ENCODE measurements at places on chromosomes 11 and 22. TPM values are rescaled to one million over a fixed set of nuclear protein-coding genes. Genes with fewer than 3 reads are reported as not detected.

Gene EIF3L
- polyA plus RNA-seq: 1,214 TPM

Gene ZNF215
- 1.7 TPM for polyA plus RNA-seq

DNA sequence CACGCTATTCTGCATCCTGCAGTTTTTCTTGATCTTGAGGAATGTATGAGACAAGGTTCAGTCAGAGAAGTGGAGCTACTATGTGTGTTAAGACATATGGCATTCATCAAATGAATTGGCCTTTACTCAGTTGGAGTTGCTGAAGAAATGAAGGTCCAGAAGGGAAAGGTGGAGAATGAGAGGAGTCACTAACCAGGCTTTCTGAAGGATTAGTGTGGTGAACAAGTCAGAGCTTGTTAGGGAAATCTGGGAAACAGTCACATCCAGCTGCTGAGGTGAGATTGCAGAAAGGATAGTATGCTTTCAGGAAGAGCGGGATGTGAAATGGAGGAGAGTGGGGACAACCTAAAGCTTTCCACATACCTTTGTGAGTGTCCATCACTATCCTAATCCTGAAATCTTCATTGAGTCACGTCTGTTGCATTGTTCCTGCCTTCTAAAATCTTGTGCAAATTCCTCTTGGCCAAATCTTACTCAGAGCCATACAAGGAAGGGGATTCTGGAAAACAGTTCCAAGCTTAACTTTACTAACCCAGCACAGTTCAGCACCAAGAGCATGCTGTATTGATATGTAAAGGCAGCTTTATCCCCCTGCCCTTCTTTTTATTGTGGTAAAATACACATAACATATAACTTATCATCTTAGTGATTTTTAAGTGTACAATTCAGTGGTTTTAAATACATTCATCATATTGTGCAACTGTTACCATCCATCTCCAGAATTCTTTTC lies 11.4 kb upstream of the PITPNB start:
- DNase-seq: no peak

GRCh38 chr11:113174882-113175281 lies 139.5 kb upstream of the TTC12 start:
- no peak for DNase-seq

GRCh38 chr11:62644220-62644619 lies 2.2 kb downstream of the GANAB start:
- DNase-seq: no peak

DNA sequence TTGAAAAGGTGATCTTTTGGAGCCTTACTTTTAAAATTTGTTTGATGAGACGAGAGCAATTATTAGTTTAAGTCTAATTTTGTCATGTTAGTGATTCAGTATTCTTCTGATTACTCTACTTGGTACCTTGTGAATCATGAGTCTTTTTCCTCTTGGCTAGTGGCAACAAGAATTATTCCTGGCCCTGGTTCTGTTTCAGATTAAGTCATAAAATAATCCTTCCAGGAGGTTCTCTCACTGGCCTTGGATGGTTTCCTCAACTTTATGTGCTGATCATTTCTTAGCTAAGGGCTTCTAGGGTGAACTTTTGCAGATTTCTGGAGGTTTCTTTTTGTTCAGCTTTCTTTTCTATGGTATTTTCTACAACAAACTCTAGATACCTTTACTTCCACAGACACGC lies 741.8 kb upstream of the LUZP2 start:
- DNase-seq: no peak

Gene KRTAP5-8
- polyA plus RNA-seq: not detected

- DNase-seq: no peak
Measured at GRCh38 chr22:43217285-43218030, 30.5 kb upstream of the TTLL12 start.

- DNase-seq: no peak
Measured at GRCh38 chr22:43272869-43273318, 70.3 kb downstream of the SCUBE1 start.

GRCh38 chr11:72589802-72590761 lies 84.1 kb downstream of the PDE2A start:
- no peak for DNase-seq

Gene OR2D2
- not detected for polyA plus RNA-seq

DNA sequence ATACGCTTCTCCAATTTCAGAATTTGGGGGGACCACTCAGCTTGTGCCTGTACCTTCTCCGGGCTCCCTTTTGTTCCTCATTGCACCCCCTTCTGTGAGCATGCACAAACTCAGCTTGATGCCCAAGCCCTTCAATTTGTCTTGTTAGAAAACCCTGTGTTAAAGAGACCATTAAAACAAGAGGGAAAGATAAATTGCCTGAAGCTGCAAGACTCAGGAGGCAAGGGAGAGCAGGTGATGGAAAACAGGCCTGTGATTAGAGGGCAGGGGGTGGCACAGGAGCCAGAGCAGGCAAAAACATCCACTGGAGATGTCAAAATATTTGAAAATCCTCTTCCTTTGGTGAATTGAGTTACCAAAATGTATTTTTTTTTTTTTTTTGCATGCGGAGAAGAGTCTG lies 121.7 kb downstream of the MIAT start:
- no peak for DNase-seq

DNA sequence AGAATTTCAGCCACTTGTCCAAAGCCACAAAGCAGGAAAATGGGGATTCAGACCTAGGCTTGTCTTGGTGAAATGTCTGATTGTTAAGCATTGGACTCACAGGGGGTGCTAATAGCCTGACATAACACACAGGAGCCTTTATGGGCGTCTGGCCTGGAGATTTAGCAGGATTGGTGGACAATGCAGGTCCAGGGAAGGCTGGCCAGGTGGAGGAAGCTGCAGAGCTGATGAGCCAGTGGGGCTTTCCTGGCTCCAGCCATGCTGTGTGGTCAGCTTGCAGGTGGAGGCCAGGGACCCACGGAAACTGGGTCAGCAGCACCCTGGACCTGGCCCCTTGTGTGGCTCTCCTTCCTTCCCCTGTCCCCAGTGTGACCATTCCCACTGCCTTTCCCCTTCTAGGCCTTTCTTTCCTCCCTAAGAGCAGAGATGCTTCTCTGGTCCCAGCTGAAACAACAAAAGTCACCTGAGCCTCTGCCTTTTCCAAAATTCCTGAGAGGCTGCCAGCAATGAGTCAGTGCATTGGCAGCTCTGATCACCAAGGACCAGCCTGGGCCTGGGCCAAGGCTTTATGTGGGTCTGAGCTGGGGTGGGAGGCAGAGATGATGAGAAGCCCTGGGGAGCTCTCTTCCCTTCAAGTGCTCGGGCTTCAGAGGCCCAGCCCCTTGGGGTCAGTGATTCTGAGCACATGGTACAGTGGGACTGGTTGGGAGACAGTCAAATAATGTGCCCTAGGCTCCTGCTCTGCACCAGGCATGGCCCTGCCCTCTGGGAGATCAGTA lies 85.2 kb downstream of the CCDC81 start:
- DNase-seq: no peak

Gene OR10D3
- not detected for polyA plus RNA-seq

Gene SCUBE2
- 24.0 TPM for polyA plus RNA-seq

DNA sequence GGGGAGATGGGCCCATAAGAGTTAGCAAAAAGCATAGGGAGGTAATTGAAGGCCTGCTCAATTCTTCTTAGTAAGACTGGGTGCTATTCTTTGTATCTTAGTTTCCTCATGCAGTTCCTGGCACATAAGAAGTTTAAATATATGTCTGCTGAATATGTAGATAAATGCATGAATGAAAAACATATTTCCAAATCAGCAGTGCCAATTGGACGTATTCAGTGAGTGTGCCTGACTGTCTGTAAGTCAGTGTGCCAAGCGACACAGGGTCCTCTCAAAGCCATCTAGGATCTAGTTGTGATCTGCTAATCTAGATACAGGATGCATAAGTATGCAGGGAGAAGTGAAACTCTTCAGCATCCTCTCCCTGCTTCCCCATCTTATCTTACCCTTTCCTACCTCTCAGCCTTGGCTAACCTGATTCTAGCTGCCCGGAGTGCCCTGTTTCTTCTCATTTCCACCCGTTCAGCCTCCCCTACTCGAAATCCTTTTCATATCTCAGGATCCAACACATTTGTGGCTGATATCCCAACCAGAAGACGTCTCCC lies 91.1 kb upstream of the SORL1-AS1 start:
- DNase-seq: no peak

GRCh38 chr11:2275334-2276279 lies 5.2 kb upstream of the ASCL2 start:
- DNase-seq: no peak

All from muscle of arm (tissue), 14 donors.